Suprapubic skin (tissue), 4 donors: ENCODE measurements at places on chromosomes 5 and 9. TPM values are rescaled to one million over a fixed set of nuclear protein-coding genes. Genes with fewer than 3 reads are reported as not detected.

DNA sequence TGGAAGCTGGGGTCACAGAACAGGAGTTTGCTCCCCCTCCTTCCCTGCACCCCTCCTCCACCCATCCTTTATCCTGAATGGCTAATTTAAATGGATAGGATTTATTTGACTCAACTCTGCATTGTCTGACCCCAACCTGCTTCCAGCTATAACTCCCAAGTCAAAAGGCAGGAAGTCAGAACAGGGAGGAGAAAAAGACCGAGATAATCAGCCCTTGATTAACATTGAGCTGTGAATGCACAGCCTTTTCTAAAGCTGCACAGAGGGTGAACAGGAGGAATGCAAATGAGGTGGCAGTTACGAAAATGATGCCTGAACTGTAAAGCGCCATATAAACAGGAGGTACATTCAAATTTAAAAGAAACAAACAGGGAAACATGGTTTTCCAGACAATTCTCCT, 152.8 kb downstream of the SPOCK1 start:
- no peak for DNase-seq

Gene DMRT3
- total RNA-seq = not detected

DNA sequence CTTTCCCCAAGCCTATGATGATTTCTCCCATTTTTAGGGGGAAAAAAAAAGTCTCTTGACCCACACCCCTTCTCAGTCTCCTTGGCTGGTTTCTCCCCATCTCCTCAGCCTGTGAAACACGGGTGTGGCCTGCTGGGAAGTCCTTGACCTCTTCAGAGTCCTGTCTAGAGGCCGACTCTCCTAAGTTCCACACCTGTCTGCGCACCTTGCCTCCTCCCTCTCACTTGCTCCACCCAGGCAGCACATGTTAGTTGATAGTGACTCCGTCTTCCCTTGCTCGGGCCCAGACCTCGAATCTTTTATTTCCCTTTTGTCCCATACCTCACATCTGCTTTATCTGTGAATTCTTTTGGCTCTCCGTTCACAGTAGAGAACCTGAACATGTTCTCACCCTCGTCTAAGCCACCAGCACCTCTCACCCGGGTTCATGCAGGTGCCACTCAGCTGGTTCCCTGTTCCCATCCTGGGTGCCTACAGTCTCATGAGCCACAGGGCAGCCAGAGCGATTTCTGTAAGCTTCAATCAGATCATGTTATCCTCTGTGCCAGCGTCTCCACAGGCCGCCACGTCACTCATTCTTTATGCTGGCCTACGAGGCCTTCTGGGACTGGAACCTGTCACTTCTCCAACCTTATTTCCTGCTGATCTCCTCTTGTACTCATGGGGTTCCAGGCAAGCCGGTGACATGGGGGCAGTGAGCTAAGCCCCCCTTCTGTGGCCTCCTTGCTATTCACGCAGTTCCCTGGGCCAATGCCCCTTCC, 51.7 kb upstream of the LRRTM2 start:
- DNase-seq = no peak

GRCh38 chr9:130668659-130669058, 4.3 kb downstream of the PRDM12 start:
- DNase-seq = no peak

Gene FEM1C
- total RNA-seq = 15.4 TPM
